Skin of body (tissue), 3 donors: ENCODE measurements at places on chromosomes 1 and 21. TPM values are rescaled to one million over a fixed set of nuclear protein-coding genes. Genes with fewer than 3 reads are reported as not detected.
A peak's percentile ranks its signal among the peaks of the same experiment; 100 is the strongest.

The CC2D1B gene
- 11.3 TPM for total RNA-seq

The SLAMF7 gene
- 0.49 TPM for total RNA-seq

The ZBED6 gene
- total RNA-seq = 24.9 TPM

The LCE1E gene
- total RNA-seq = 0.59 TPM

The GBP7 gene
- total RNA-seq = not detected

The CYYR1 gene
- total RNA-seq = 10.9 TPM

The S100A14 gene
- 141 TPM for total RNA-seq

The SPOCD1 gene
- 0.39 TPM for total RNA-seq

The TTC4 gene
- 14.4 TPM for total RNA-seq

The ATAD3C gene
- total RNA-seq = 0.39 TPM

The TAS1R1 gene
- 0.59 TPM for total RNA-seq

The HES5 gene
- 1.5 TPM for total RNA-seq

GRCh38 chr1:116457946-116458604 lies 85.0 kb downstream of the ATP1A1 start:
- DNase-seq = no peak

DNA sequence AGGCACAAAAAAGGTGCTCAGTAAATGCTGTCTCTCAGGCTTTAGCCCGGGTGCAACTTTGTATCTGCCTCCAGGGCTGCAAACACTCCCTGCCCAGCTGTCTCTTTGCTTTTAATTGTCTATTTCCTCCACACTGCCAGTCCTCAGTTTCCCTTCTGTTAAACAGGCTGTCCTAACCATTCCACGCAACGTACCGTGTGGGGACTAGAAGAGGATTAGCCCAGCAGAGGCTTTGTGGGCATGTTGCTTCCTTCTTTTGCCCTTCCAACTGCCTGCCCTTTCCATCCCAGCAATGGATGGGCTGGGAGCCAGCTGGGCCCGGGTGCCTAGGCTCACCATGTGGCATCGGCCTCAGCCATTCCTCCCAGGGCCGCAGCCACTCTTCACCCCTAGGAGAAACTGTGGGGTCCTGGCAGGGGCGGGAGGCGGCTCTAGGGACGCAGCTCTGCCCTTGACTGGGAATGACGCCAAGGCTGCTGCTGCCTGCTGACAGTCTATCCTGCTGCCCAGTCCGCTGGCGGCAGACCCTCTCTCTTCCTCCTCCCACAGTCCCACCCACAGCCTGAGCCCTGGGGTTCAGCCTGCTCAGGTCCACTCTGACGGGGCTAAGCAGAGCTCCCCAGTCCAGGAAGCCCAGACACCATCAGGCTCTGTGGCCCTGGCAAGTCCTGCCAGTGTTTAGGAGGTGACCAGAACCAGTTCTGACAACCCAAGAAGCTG lies 40.6 kb upstream of the LRP8 start:
- no peak for DNase-seq

DNA sequence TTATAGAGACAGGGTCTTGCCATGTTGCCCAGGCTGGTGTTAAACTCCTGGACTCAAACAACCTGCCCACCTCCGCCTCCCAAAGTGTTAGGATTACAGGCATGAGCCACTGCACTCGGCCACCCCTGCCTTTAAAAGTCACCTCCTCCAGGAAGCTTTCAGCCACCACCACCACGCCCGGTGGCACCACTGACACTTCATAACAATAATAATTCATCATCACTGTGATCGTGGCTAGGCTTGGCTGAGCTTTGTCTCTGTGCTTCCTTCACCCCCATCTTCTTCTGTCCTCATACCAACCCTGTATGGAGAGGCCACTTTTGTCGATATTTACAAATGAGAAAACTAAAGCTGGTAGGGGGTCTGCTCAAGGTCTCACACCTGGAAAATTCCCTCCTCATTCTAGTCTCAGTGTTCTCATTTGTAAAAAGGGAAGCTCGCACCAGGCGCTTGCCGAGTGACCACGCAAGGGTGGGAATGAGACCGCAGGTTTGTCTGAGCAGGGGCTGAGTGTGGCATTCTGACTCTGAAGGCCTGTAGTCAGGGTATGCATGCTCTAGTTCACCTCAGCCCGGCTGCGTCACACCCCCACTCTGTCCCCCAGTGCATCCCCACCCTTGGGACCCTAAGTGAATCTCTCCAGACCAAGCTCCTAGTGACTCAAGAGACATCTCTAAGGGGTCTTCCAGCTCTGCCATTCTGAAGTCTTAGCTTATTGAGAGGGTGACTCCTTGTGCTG lies 12.9 kb upstream of the EPHA2 start:
- DNase-seq = no peak

- no peak for DNase-seq
Observed at GRCh38 chr21:33802481-33802880, 113.1 kb downstream of the ATP5PO start.

DNA sequence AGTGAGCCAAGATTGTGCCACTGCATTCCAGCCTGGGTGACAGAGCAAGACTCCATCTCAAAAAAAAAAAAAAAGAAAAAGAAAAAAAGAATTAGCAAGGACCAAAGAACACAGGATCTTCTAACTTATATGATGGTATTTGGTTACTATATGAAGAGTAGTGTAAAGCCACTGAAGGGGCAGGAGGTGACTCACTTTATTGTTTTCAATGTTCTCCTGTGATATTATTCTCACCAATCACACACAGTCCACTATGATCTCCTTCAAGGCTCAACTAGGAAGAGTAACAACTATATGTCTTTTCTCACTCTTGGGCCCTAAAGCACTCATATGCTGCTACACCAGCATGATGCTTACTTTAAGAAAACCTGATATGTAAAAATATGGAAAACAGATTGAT lies 26.7 kb downstream of the RC3H1 start:
- DNase-seq = no peak

- DNase-seq = no peak
Observed at GRCh38 chr1:73626326-73626725, 571.6 kb downstream of the LRRIQ3 start.

DNA sequence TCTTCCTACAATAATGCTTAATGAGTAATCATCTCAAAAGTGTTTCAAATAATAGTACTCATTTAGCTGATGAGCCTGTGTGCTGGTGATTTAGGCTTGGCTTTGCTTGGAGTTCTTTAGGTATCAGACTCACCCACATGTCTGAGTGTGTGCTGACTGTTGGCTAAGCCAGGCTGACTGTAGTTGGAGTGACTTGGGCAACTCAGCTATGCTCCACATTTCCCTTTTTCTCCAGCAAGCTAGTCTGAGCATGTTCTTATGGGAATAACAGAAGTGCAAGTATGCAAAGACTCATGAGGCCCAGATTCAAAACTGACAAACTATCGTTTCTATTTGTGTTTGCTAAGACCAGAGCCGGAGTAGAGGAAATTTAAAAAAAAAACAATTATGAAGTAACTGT lies 99.0 kb upstream of the ADGRL4 start:
- no peak for DNase-seq

DNA sequence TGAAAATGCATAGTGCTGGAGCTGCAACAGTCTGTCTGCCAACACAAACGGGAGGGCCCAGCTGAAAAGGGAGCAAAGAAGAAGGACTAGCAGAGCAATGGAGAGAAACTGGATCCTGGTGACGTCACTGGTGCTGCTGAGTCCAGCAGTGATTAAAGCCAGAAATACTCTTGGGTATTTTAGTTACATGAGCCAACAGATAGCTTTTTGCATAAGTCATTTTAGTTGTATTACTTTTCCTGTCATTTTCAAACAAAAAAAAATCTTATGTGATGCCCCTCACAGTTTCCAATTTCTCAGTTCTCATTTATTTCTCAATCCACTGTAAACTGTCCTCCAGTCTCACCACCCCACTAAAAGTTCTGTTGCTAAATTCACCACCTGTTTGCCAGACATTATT lies 38.7 kb upstream of the NEK7 start:
- peak; percentile 97 for DNase-seq

DNA sequence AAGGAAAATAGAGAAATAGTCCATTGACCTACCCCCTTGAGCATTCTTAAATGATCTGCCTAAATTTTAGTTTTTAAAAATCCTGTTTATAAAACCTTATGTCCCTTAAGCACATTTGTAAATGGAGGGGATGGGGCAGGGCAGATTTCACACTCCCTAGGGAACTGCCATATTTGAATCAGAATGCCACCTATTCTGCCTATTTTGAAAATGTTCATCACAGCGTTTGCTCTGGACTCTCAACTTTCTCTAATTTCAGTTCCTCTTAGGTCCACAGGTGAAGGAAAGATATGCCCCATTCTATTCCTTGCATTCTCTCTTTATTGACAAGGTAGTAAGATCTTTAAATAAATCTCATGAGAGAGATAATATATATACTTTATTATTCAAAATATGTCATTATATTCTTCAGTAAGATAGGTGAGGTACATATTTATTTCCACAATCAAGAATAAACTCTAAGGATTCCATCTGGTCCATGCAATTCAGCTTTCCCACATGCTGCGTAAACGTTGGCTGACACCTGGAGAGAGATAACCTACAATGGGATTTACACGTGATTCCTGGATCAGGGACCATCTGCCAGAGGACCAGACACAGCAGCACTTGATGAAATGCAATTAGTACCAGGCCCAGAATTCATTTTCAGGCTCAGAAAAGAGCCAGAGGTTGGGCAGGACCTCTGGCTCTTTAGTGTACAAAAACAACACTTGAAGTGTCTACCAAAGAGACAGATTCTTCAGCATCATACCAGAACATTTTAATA lies 1.2 kb upstream of the LPGAT1 start:
- DNase-seq = no peak

DNA sequence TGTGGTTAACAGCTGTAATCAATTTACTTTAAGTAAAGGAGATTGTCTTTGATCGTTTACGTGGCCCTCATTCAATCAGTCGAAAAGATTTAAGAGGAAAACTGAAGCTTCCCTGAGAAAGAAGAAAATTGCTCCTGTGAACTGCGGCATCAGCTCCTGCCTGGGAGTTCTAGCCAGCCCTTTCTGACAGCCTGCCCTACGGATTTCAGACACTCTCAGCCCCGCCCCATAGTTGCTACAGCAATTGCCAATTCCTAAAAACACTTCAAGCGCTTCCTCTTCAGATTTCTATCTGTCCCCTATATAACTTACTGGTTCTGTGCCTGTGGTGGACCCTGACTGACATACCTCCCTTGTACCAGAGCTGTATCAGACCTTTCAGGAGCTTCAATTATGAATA lies 277.6 kb downstream of the DSCAM start:
- DNase-seq = no peak

DNA sequence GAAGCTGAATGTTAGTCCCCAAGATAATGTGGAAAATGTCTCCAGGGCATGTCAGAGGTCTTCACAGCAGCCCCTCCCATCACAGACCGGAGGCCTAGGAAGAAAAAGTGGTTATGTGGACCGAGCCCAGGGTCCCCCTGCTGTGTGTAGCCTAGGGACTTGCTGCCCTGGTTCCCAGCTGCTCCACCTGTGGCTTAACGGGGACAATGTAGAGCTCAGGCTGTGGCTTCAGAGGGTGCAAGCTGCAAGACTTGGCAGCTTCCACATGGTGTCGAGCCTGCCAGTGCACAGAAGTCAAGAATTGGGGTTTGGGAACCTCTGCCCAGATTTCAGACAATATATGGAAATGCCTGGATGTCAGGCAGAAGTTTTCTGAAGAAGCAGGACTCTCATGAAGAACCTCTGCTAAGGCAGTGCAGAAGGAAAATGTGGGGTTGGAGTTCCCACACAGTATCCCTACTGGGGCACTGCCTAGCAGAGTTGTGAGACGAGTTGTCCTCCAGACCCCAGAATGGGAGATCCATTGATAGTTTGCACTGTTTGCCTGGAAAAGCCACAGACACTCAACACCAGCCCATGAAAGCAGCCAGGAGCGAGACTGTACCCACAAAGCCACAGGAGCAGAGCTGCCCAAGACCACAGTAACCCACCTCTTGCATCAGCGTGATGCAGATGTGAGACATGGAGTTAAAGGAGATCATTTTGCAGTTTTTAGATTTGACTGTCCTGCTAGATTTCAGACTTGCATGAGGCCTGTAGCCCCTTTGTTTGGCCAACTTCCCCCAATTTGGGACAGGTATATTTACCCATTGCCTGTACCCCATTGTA lies 204.9 kb downstream of the MRPL39 start:
- DNase-seq = no peak

- DNase-seq = no peak
Observed at GRCh38 chr1:14724246-14724645, 125.8 kb downstream of the KAZN start.

DNA sequence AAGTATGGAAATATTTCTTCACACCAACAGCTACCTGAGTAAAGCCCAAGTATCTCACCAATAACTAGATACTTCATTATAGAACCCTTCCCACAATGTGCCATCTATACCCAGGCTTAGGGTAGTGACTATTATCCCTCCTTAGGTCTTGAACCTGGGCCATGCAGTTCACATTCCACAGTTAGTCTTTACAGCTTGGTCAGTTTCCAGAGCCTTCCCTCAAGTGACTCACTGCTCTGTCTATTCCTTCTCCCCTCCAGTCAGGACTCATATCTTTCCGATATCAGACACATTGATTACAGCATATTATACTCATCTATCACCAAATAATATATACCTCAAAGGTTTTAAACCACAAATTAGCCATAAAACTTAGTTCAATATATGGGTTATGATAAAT lies 23.6 kb downstream of the VAMP4 start:
- DNase-seq = no peak

- no peak for DNase-seq
Observed at GRCh38 chr1:224769452-224770335, 153.6 kb downstream of the CNIH3 start.

DNA sequence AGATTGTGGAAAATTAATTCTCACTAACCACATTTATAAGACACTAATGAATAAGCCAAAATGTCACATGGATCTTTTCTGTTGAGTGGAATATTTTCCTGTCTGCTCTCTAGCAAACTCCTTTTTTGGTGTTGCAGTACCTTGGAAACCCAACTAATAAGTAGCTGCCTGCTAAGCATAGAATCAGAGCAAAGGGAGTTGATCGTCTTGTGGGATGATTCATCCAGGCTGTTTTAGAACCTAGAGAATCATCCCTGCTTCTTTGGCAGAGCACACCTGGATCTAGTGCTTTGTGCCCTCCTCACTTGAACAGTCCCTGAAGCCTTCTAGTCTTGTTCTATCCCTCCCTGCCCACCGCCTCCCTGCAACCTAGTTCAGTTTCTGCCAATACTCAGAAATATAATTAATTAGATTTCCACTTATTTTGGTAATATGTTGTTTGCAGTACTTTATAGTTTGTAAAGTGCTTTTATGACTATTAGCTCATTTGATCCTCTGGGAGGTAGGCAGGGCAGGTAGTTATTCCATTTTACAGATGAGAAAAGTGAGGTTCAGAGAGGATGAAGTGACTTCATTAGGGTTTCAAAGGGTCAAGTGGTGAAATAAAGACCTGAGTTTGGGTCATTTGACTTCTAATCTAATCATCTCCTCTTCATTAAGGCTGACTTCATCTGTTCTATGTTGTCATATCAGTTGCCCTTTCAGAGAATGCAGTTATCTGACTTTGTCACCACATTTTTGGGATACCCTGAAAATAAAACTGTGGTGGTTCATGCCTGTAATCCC lies 2.5 kb downstream of the AGO4 start:
- no peak for DNase-seq
